ENCODE measurements at places on chromosomes 12 and 14.
A peak's percentile ranks its signal among the peaks of the same experiment; 100 is the strongest.

- DNase-seq = no peak
Measured at GRCh38 chr14:36852981-36853691, 191.5 kb downstream of the PAX9 start.

DNA sequence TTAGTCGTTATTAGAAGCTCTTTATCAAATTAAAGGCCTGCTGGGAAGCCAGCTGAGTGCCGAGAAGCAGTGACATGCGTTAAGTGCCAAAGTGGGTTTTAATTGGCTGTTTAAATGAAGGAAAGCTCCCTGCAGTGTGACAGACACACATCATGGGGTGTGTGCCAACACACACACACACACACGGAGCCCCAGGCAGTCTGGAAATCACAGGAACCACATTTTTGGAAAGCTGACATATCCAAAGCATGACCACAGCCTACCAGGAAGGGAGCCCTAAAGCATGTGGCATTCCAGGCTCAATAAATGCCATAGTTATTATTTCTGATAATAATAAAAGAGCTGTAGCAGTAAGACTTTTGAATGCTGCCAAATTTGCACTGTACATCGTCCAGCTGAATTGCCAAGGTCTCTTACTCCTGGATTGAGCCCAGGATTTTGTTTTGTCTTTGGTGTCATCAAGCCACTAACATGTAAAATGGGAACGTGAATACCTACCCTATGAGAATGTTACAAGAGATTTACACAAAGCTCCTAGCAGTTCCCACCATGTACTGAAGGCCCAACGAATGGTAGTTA lies 135.1 kb downstream of the TMEM30B start:
- no peak for DNase-seq

DNA sequence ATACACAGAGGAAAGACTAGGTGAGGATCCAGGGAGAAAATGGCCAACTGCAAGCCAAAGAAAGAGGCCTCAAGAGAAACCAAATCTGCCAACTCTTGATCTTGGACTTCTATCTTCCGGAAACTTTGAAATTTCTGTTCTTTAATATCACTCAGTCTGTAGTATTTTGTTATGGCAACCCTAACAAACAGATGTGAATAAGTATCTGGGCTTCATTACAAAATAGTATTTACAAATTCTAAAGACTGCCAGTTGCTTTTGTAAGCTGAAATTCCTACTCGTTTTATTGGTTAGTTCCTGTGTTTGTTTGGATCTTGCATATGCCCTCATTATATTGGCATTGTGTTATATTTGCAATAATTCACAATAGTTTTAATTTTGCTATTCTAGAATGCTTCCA lies 143.2 kb upstream of the USP15 start:
- DNase-seq = no peak

GRCh38 chr14:90658541-90658967 lies 157.7 kb downstream of the TTC7B start:
- peak; percentile 85 for DNase-seq

- no peak for DNase-seq
Measured at GRCh38 chr12:132132609-132133430, 11.3 kb downstream of the DDX51 start.

- no peak for DNase-seq
Measured at GRCh38 chr14:56715938-56716337, 94.3 kb downstream of the OTX2 start.

GRCh38 chr14:21557084-21557901 lies 22.6 kb downstream of the OR10G3 start:
- peak; percentile 59 for DNase-seq

- no peak for DNase-seq
Measured at GRCh38 chr14:55450539-55450938, 10.1 kb upstream of the TBPL2 start.

- no peak for DNase-seq
Measured at GRCh38 chr14:68639000-68639757, 153.7 kb downstream of the ZFP36L1 start.

DNA sequence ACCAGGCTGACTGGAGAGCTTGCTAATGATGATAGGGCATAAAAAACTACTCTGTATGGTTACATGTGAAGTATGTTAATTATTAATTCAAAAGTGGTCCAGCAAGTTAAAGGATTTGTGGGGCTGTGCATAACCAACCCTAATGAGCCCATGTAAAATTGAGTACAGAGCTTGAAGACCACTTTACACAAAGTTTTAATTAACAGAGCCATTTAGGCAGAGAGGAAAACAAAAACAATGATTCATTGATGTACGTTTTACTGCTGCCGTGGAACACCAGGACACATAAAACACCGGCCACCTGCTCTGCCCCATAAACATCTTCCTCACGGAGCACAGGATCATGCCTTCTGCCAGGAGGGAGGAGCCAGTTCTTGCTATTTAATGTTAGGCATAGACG lies 83.5 kb downstream of the RIMBP2 start:
- DNase-seq = no peak

GRCh38 chr12:66516561-66516960 lies 162.3 kb downstream of the GRIP1 start:
- no peak for DNase-seq

DNA sequence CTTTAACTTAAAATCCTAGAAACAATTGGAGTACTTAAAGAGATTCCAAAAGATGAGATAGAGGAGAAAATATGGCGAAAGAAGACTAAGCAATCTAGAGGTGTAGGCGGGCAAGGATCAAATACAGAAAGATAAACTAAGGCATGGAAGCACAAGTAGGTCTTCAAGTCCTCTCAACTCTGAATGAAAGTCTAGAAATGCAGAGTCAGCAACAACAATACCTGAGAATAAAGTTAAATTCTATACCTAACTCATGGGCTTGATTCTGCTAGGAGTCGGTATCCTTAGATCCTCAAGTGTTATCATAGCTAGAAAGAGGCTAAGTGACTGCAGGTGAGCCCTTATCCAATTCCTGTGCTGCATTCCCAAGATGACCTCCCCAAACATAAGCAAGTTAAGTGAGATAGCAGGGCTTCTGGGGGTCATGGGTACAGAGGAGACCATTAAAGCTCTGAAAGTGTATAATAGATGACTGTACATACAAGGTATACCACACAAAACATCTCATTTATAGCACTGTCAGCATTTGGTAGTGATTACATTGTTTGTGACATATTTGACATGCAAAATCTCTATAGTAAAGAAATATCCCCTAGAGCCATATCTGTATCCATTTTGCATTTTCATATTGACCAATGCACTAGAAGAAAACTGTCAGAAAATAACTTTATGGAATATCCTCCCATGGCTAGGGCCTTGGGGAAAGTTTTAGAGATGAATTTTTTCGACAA lies 82.5 kb upstream of the ARID2 start:
- DNase-seq = no peak

DNA sequence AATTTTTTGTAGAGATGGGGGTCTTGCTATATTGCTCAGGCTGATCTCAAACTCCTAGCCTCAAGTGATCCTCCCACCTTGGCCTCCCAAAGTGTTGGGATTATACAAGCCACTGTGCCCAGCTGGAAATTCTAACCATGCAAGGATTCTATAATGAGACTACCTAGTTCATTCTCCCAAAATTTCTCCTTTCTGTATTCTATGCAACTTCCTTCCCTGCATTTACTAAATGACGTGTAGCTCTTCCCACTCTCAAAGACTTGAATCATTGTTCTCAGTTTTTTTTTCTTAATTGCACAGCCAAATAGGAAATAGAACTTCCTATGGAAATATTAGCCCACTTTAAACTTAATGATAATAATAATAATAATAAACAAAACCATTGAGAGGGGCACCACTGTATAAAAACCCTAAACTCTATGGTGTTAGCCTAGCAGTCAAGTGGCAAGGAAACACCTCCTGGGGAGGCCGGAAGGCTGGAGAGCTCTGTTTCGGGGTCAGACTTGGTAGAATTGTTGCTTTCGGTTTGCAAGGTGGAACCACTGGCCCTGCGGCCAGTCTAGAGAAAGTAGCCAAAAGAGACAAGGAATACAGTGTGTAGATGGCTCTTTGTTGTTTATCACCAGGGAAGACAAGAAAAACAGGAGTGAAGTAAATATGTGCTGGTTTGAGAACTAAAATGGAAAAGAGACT lies 40.0 kb upstream of the TESC start:
- DNase-seq = peak; percentile 21

GRCh38 chr14:77903221-77903620 lies 103.3 kb downstream of the ADCK1 start:
- no peak for DNase-seq

DNA sequence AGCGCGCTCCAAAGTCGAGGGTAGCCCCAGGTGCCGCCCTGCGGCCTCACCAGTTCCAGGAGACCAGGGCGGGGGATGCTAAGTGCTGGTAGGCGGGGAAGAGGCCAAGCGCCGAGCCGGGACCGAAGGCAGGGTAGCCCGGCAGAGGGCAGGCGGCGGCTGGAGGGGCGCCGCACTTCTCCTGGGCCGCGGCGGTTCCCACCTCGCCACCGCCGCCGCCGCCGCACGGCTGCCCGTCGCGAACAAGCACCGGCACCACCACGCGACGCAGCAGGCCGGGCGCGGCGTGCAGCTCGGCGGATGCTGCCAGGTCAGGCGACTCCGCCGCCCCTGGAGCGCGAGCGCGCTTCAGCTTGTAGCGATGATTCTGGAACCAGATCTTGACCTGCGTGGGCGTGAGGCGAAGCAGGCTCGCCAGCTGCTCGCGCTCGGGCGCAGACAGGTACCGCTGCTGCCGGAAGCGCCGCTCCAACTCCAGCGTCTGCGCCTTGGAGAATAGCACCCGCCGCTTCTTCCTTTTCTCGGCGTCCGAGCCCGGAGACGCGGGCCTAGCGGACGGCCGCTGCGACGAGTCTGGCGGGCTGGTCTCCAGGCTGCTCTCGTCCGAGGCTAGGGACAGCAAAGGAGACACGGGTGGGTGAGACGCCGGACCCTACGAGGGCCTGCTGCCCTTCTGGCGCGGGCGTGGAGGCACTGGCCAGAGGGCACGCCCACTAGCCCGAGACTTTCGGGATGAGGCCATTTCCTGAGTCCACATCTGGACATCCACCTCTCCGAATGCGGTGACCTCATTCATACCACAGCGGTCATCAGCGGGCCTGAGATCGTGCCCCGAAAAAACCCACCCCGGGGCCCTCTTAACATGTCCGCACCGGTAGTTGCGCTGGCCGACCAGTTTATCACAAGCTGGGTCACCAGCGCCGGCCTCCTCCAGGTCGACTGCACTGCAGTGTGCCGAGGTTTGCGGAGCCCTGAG lies 1.3 kb downstream of the NKX2-8 start:
- no peak for DNase-seq

- no peak for DNase-seq
Measured at GRCh38 chr12:54798651-54799050, 55.7 kb upstream of the MUCL1 start.

GRCh38 chr14:71931492-71932228 lies 569 bp upstream of the RGS6 start:
- DNase-seq = no peak

DNA sequence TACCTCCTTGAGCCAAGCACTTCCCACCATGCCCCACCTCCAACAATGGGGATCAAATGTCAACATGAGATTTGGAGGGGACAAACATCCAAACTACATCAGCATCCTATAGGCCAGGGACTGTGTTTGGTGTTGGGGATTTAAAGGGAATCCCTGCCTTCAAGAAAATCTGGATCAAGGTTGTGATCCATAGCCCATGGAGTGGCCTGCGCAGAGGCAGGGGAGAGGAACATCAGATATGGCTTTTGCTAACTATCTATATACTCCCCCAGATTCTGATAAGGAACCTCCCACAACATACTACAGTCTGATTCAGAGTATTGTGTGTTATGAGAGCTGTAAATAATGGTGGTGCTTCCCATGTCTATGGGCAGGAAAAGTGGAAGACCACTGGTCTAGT lies 5.1 kb downstream of the KIF5A start:
- no peak for DNase-seq

GRCh38 chr14:34104489-34105397 lies 153.9 kb upstream of the EGLN3 start:
- DNase-seq = no peak

DNA sequence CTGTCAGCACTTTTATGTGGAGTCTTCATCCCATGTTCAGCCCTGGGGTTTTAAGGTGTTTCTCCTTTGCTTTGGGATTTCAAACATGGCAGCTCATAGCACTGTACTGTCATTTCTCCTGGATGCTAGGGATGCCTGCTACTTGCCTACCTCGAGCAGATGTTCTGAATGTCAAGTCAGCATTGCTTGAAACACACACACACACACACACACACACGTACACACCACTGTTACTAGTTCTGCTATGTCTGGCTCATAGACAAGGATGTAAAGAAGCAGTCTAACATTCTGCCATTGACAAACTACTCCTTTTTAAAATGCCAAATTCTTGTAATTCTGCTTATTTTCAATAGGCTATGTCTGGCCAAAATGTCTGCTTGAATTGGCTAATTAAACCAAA lies 72.7 kb downstream of the SAMD4A start:
- no peak for DNase-seq

- DNase-seq = no peak
Measured at GRCh38 chr12:70002912-70003255, 177.9 kb downstream of the MYRFL start.

DNA sequence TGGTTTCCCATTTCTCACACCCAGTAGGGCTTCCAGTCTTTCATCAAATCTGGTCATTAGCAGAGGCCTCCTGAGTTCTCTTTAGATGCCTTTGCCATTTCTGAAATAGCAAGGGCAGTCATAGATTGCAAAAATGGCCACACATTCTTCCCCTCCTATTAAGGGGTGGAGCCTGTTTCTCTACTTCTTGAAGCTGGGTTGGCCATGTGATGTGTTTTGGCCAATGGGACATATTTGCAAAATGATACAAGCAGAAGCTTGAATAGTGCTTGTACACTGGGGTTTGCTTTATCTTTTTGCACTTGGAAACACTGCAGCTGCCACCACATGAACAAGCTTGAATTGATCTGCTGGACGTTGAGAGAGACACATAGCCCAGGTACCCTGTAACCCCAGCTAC lies 109.3 kb downstream of the VRK1 start:
- DNase-seq = no peak

GRCh38 chr12:97164936-97165335 lies 257.9 kb downstream of the NEDD1 start:
- no peak for DNase-seq

DNA sequence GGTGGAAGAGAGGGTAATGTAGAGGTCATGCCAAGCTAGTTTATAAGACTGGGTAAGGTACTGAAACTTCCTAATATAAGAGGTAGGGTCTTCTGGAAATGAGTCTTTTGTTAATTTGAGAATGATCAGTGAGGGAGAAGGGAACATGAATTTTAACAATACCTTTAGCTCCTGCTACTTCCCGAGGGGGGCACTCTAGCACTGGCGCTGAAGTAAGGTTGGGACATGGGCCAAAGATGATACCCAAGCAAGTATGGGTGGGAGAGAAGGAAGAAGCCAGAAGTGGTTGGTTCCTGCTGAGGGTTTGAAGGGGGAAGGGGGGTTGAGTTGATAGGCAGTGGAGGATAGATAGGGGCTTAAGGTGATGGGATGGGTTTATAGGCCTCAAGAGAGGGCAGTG lies 32.3 kb upstream of the RNASE1 start:
- no peak for DNase-seq

DNA sequence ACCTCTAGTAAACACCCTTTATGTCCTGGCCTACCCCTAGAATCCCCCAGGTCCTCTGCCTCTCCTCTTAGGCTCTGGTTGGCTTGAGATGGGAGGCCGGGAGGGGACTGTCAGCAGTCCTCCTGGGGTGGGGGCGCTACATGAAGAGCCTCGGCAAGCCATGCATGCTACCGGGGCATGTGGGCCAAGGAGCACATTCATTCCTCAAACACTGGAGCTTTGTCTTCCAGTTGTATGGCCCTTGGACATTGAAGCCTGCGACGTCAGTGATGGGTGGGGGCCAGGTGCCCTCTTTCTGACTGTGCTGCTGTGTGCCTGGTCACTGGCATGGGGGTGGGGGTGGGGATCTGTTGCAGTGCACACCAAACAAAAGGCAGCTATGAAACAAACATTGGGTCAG lies 15.8 kb upstream of the CELA1 start:
- DNase-seq = no peak
